Fibroblast of skin of scalp (primary cell): ENCODE measurements at places on chromosomes 3 and 15.

- no peak for DNase-seq
These were observed 627.1 kb upstream of the CCDC54 start for GRCh38 chr3:106750092-106750491.

- no peak for DNase-seq
These were observed 303.4 kb downstream of the KBTBD8 start for GRCh38 chr3:67301556-67301955.

DNA sequence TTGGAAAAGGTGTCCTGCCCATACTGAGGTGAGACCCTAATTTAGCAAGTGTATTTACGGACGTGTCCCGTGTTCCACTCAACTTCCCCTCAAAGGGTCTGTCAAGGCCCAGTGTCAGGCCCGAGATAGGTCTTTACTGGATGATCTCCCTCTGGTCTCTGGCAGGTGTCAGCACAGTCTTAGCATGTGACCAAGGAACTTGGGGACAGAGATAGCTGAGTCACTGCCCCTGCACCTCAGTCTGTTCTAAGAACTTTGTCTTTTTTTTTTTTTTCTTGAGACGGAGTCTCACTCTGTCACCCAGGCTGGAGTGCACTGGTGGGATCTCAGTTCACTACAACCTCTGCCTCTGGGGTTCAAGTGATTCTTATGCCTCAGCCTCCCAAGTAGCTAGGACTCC is 32.1 kb upstream of the ALPK3 start:
- no peak for DNase-seq

- no peak for DNase-seq
These were observed 34.0 kb downstream of the ACSBG1 start for GRCh38 chr15:78200276-78200930.

GRCh38 chr3:111797171-111797615 is 61.9 kb upstream of the PHLDB2 start:
- DNase-seq = peak; percentile 45

- DNase-seq = no peak
These were observed 652.9 kb downstream of the MAGI1 start for GRCh38 chr3:65385805-65386204.

GRCh38 chr3:194761384-194761783 is 75.7 kb downstream of the FAM43A start:
- no peak for DNase-seq

DNA sequence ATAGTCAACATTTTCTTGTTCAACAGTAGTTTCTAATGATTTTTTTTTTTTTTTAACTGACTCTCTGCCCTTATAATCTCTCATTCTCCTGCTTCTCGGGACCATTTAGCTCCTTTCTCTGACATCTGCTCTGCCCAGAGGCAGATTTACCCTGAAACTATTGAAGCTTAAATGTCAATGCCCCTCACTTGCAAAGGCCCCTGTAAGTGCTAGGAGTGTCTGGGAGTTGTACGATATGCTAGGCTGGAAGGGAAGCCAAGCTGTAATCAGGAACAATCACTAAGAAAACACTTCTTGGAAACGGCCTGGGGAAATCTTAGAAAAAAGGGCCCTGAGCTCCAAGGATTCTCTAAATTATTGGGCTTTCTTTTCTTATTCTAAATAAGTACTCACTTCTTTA is 5.8 kb upstream of the PLOD2 start:
- DNase-seq = no peak

GRCh38 chr15:51649659-51650521 is 27.3 kb upstream of the DMXL2 start:
- peak; percentile 71 for DNase-seq

DNA sequence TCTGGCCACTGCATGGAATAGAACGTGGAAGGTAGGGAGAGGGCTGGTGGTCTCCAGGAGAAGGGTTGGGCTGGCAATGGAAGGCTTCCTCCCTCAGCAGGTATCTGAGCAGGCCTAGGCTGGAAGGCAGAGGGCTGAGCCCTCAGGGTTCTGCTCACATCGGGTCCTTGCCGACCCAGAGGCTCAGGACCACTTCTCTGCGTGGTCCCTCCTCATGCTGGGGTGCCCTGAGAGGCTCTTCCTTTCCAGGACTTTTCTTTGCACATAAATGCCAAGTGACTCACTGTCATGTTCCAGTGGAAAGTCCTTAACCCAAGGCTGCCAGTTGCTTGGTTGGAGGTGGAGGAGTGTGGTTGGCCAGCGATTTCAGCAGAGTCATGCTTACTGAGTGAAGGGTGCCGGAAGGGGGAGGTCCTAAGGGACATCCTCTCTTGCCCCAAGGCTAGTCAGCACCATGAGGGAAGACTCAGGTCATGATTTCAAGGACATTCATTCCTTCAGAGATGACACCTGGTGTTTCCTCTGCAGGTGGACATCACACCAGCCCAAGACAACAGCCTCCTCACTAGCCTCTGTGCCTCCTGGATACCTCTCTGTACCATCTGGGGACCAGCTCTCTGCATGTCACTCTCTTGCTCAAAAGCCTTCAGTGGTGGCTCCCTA is 8.2 kb downstream of the SLC6A6 start:
- peak; percentile 94 for DNase-seq

DNA sequence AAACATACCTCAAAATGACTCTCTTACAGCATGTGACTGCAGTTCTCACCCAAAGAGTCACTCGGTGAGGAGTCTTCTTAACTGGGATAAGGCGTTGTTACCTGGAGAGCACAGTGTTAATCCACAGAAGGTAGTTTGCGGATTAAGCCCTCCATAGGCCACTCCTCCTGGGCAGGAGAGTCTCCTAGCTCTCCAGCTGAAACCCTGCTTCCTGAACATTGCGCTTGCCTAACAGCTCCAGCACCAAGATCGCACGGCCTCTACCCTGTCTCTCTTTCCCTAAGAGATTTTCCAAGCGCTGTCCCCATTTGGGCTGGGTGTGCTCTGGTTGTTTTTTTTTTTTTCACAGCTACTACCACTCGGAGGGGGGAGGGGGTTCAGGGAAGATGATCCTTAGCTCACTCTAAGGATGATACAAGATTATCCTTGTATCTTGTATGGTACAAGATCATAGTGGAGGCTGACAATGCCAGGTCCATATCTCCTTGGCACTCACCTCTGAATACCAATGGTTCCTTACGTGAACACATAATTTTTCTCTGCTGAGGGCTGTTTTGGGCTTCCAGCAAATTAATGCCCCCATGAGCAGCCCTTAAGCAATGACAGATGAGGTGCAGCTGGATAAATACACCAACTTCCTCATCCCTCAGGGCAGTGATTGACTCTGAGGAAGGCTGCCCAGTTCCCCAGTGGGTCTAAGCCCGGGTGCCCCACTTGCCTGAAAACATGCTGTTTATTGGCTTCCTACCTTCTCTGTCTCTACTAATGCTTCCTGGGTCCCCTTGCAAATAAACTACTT is 185.2 kb upstream of the TSC22D2 start:
- no peak for DNase-seq

- no peak for DNase-seq
These were observed 5.6 kb upstream of the NICN1 start for GRCh38 chr3:49434731-49435130.
